B cell (primary cell): ENCODE measurements at places on chromosomes 1 and 21.

DNA sequence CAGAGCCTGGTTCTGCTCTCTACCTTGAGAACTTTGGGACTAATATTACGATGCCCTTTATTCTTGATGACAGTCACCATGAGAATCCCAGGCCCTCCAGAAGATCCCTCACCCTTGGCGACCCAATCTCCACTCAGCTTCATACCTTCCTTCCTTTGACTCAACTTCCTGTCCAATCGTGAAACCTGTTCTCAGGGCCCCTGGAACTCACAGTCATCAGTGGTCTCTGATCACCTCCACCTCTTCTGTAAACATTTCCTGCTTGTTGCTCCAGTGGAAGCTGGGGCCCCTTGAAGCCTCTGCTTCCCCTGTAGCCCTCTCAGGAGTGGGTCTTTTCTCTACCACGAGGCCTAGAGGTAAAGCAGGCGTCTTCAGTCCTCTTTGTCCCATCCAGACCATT, 79.1 kb downstream of the MRPS6 start:
- DNase-seq: no peak

GRCh38 chr1:9902060-9902452, 8.0 kb downstream of the CTNNBIP1 start:
- DNase-seq: no peak

DNA sequence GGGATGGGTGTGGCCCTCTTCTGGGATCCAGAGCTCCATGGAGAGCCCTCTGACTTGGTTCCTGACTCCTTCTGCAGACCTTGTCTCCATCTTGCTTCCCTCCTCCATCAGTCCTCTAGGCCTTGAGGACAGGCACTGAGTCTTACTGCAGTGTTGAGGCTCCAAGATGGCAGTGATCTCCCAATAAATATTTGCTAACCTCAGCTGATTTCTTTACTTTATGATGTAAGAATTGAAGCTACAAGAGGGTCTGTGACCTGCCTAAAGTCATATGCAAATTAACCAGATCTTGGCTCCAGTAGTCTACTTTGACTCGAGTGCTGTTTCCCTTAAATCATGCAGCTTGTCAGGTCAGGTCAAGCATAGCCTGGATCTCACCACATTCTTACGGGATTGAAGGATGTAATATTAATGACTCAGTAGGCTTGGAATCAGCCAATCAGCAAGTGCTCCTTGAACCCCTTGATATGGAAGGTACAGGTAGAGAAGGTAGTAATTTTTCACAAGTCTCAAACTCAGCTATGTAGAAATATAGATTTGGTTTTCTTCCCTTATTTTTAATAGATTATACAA, 93.0 kb downstream of the CLIC6 start:
- DNase-seq: no peak

DNA sequence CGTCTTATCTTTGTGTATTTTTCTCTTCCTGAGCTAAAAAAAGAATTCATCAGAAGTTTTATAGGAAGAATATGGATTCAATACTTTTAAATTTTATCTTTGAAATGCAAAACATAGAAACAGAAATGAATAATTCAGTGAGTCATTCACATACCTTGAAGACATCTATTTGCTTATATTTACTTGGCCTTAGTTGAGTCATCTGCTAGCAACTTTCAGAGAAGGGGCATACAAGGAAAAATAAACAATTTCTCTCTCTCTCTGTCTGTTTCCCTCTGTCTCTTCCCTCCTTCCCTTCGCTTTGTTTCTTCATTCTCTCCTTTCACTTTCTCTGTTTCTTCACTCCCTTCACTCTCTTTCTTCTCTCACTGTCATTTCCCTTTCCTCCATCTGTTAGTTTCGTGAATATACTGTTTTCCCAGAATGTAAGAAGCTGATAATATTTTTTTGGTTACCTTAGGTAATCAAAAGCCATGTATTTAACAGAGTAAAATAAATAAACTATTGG, 477.2 kb downstream of the BRINP3 start:
- no peak for DNase-seq

DNA sequence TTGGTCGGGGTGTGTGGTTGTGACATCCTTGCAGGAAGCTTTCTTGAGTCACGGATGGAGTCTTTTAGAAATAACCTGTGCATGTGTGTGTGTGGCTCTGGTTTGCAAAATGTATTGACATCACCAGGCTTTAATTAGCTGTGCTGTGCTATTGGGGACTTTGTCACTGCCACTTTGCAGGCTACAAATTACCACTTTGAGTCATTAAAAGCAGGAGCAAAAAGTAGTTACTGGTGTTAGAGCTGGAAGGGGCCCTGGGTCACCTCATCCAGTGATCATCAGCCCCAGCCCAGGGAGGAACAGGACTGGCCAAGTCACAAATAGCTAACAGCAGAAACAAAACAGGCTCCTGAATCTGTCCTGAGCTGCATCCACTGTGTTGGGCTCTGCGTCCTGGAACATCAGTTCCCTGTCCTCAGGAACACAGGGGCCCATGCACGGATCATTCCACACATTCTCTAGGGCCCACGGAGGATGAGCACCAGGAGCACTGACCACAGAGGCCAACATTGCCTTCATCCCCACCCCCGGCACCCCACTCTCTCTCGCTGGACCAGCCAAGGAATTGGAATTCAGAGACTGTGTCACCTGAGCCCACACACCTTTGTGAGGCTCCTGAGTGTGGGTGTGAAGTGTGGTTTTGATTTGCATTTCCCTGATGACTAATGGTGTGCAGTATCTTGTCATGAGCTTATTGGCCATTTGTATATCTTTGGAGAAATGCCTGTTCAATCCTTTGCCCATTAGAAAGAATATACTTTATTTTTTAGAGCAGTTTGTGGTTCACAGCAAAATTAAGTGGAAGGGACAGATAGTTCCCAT, 280.1 kb upstream of the C1orf174 start:
- no peak for DNase-seq

DNA sequence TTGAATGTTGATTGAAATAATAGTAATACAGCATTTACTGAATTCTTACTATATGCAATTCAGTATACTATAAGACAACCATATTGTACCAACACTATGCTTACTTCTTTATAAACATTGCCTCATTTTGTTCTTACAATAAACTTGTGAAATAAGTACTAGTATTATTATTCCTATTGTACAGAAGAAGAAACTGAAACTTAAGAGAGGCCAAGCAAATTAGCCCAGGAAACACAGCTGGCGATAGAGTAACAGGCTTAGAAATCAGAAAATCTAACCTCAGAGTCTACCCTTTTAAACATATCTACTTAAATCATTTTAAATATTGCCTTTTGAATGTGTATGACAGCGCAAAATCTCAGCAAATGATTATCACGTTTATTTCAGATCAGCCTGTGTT, 41.7 kb downstream of the FASLG start:
- DNase-seq: no peak

DNA sequence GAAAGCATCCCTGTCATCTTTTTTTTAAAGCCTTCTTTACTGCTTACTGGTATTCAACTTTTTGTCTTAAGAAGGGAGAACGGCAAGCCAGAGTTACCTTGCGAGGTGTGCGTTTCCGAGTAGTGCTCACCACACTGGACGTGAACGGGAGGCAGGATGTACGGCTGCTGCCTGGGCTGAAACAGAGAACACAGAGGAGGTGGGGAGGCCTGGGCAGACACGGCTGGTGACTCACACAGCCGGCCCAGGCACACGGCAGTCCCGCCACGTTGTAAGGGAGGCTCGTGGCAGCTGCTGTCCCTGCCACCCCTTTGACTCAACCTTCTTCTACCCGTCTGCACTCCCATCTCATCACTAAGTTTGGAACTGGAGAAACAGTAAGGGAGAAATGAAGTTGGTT, 105.8 kb downstream of the SMYD2 start:
- DNase-seq: no peak

DNA sequence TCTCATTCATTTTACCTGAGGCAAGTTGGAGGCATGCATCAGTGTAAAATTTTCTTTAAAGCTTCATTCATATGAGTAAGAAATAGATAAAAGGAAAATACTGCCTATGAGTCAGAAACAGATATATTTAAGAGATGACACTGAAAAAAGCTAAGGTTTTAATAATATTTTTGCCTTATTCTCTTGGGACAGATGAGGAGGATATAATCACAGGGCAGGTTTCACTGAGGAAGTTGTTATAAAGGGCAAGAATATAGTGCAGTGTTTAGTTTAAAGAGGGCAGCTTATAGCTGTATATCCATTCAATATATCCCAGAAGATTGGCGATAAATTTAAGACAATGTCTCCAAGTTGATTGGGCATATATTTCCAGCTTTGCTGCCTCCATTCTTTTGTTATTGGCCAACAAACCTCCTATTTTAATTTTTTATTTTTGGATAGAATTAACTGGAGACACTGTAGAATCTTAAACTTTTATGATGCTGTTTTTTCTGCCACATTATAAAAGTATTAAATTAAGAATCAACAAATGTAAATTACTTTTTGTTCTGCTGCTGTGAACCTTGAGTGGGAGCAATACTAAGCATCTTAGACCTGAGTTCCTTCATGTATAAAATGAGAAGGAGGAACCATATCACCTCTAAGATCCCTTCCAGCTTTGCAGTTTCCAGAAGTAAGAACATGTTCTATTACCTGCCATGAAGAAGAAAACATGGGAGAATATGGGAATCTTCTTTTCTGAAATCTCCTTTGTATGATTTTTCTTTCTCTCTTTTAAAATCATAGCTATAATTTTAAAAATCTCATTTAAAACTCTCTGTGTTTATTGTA, 171.6 kb downstream of the S1PR1 start:
- no peak for DNase-seq

GRCh38 chr1:69534829-69535228, 32.9 kb upstream of the LRRC7 start:
- DNase-seq: no peak

DNA sequence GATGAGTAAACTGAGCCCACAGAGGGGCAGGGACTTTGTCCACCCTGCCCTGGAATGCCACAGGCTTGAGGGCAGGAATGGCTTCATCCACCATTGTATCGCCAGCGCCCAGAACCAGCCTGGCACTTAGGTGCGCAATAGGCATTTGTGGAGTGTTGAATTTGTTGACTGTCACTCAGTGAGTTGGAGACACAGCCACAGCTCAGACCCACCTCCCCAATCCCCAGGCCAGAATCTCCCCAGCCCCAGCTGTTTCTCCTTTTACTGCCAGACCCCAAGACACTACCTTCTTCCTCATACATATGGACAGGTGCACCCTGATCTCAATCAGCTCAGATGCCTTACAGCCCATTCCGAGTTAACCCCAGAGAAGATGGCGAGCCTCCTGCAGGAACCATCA, 674.5 kb downstream of the MATN1 start:
- DNase-seq: no peak

DNA sequence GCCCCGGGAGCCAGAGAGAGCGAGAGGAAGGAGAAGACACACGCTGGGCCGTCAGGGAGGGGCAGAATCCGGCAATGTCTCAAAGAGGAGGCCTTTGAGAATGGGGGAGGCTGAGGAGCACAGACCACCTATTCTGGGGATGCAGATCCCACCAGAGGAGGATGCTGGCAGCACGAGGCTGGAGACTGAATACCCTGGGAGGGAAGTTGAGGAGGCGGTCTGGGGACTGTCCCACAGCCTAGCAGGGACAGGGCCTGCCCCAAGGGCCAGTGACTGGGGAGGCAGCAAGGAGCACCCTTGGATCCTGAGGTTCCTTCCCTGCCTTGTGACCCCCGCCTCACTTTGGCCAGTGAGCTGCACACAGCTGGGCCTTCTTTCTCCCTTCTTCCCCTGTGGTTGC, 49.2 kb downstream of the SLC37A1 start:
- no peak for DNase-seq

GRCh38 chr1:201947697-201948008, 1.3 kb upstream of the LMOD1 start:
- DNase-seq: no peak

GRCh38 chr1:201426479-201427310, 5.2 kb upstream of the TNNI1 start:
- no peak for DNase-seq

DNA sequence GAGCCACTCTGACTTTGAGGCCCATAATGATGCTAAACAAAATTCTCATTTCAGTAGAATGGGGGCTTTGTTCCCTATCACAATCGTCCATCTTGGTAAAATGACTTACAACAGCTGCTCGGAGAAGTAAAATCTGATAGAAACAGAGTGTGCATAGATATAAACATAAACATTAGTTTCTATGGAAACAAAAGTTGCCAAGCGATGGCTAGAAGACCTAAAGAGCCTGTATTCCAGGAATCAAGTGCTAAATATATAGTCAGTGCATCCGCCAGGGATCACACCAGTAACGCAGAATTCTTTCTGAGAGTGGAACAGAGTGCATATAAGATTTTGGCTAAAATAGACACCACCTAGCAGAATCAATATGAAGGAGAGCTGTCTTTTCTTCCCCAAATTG, 91.2 kb upstream of the KAZN start:
- DNase-seq: no peak

DNA sequence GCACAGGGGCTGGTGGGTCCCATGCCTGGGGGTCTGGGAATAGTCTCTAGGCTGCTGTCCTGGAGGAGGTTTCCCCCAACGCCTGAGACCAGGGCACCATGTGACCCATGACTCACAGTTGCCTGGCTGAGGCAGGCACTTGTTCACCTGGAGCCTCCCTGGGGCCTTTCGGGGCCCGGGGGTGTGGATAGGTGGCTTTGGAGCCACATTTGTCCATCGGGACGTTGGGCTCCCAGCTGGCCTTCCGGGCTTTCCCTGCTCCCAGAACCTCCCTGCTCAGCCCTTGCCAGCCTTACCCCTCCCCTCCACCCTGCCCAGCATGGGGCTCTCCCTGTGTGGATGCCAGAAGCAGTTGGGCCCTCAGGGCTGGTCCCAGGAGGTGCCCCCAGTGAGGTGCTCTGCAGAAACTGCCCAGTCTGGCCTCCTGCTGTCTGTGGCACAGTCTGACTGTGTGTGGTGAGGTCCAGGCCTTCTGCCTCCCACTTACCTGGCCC, 14.2 kb downstream of the COL6A1 start:
- DNase-seq: no peak

GRCh38 chr1:231063331-231063730, 23.3 kb upstream of the FAM89A start:
- no peak for DNase-seq

- DNase-seq: no peak
Measured at GRCh38 chr21:26519142-26519541, 53.9 kb downstream of the CYYR1 start.

DNA sequence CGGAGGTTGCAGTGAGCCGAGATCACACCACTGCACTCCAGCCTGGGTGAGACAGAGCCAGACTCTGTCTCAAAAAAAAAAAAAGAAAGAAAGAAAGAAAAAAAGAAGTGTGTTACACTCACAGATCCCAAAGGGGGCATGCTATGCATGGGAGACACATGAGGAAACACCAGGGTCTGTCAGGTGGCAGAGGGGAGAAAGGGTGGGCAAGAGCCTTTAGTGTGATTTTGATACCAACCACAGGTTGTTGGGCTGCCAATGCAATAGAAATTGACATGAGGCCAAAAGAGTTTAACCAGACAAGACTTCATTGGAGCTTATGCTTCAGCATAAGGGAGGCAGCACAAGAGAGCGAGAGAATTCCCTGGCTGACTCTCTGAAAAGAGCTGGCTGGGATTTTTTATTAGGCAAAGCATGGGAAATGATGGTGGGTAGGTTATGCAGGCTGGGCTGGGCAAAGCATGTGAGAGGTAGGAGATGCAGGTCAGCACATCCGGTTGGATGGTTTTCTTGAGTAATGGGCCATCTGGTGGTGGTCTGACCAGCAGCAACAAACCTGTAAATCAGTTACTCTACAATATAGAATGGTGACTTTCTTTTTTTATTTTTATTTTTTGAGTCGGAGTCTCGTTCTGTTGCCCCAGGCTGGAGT, 11.7 kb upstream of the EXTL1 start:
- no peak for DNase-seq

- no peak for DNase-seq
Measured at GRCh38 chr1:234989479-234990327, 138.9 kb downstream of the TOMM20 start.
